ENCODE measurements at places on chromosomes 6 and 20.

DNA sequence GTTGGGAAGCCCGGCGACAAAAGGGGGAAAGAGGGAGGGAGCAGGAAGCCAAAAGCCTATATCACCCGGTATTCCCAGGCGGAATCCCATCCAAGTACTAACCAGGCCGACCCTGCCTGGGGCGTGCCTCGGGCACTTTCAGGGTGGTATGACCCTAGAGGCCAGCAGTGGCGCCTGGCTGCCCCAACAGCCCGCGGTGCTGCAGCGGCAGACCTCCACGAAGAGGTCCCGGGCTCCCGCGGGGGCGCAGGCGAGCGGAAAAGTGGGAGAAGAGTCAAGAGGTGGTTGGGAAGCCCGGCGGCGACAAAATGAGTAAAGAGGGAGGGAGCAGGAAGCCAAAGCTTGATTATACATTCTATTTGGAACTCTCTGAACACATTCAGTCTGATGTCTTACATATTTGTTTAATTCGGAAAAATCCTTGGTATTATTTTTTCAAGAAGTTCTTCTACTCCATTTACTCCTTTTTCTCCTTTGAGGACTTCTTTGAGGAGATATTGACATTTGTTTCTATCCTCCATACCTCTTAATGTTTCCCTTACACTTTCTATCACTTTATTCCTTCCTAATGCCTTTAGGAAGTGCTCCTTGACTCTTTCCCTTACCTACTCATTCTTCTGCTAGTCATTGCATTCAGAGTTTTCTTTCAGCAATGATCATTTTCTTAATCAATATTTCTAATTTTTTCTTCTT, 11.5 kb downstream of the TREML4 start:
- DNase-seq = no peak

DNA sequence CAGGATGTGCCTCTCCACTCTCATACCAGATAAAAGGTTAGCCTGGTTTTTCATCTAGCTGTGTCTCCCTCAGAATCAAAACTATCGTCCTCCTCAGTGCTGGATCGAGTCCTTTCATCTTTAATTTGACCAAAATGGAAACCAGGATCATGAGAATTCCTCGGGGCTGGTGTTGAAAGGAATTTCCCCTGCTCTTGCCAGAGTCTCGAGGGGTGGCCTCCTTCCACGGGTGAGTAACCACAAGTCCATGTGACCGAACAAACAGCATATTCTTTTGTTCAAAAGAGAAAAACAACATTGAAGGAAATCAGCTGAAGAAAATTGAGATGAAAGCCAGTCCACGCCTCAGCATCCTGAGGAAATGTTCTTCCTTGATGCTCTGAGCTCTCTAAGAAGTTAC, 165.9 kb upstream of the CDYL start:
- DNase-seq = no peak

- DNase-seq = no peak
Observed at GRCh38 chr6:51706086-51706485, 381.3 kb downstream of the PKHD1 start.

DNA sequence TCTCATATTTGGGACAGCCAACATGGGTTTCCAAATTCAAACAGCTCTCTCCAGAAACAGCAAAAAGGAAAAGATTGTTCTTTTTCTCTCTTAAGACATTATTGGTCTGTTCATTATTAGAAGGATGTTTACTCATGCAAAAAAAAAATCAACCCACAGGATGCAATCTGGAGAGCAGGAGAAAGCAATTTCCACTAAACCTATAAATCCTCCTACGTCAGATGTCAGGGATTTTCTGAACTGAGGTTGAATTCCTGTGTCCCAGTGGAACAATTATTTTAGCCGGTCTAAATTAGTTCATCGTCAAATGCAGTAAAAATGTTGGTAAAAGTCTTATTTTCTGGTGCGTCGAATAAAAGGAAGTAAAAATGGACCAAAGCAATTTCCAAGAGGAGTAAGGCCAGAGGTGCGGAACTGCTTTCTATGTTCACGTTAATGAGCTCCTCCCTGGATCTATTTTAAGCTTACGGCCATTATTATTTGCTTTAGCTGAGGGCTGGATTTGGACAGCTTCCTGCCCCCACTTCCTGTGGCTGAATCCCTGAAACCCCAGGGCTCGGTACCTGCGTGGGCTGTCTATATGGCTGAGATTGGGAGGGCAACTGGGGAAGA, at the start of gene GABRR1:
TSS of gene GABRR1 (minus strand) at position 60 of the 612 bp plus-strand sequence. CDS start at position 24, 36 bp downstream.
- DNase-seq = no peak

- DNase-seq = no peak
Observed at GRCh38 chr20:50844430-50845100, 49.7 kb downstream of the BCAS4 start.
